Breast epithelium (tissue), 4 donors: ENCODE measurements at places on chromosomes 13 and 19. TPM values are rescaled to one million over a fixed set of nuclear protein-coding genes. Genes with fewer than 3 reads are reported as not detected.

The CCDC169 gene
- 0.73 TPM for total RNA-seq

The VSTM2B gene
- total RNA-seq, result not detected

The ZNF99 gene
- 1.6 TPM for total RNA-seq

DNA sequence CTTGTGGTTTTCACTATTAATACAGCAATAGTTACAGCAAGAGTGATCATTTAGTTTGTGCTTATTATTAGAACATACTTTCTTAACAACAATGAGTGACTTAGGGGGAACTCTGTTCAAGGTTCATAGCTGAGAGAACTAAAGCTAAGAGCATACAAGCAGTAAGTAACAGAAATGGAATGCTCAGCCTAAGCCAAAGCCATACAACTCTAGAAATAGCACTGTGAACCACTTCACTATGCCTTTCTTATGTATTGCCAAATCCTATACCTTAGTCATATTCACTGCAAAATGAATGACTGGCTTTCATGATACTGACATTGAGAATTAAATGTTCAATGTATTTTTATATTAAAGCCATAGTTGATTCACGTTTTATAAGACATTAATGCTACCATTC lies 599.7 kb upstream of the SLITRK1 start:
- no peak for DNase-seq
- H3K27ac ChIP-seq, result no peak overlapping the region
- no peak overlapping the region for H3K4me3 ChIP-seq
- peaks cover 2% of the 10 kb centered on the region for H3K36me3 ChIP-seq

The SYT5 gene
- total RNA-seq, result under 0.01 TPM

DNA sequence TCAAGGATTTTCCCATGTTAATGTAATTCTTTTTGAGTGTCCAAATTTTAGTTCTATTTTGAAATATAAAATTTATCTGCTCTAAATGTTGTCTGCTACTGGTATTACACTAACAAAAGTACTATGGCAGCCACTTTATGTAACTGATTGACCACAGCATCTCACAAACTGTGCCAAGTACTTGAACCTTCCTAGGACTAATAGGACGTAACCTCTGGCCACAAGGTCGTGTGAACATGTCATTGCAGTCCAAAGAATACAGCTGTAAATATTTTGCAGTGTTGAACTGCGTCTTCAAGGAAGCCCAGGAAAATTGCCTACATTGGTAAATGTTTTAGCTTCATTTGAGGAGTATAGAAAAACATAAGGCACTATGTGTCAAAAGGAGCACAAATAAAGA lies 1.9 kb downstream of the KCTD4 start:
- no peak overlapping the region for H3K27ac ChIP-seq
- H3K27me3 ChIP-seq, result no peaks in the 10 kb centered on the region
- no peaks in the 10 kb centered on the region for H3K36me3 ChIP-seq
- no peak overlapping the region for H3K4me3 ChIP-seq
- DNase-seq, result no peak

GRCh38 chr13:95367309-95367843 lies 66.1 kb upstream of the ABCC4 start:
- H3K27me3 ChIP-seq, result no peaks in the 10 kb centered on the region
- no peak overlapping the region for H3K27ac ChIP-seq
- no peaks in the 10 kb centered on the region for H3K4me1 ChIP-seq
- DNase-seq, result no peak
- no peak overlapping the region for H3K4me3 ChIP-seq
- no peaks in the 10 kb centered on the region for H3K36me3 ChIP-seq

GRCh38 chr13:60402022-60402421 lies 5.0 kb downstream of the TDRD3 start:
- no peaks in the 10 kb centered on the region for H3K27me3 ChIP-seq
- H3K36me3 ChIP-seq, result no peaks in the 10 kb centered on the region
- no peak overlapping the region for H3K27ac ChIP-seq

GRCh38 chr19:6270076-6270745 lies 9.6 kb downstream of the MLLT1 start:
- H3K27me3 ChIP-seq, result no peaks in the 10 kb centered on the region
- H3K36me3 ChIP-seq, result no peaks in the 10 kb centered on the region
- H3K4me1 ChIP-seq, result peaks cover 35% of the 10 kb centered on the region
- no peak overlapping the region for H3K4me3 ChIP-seq

DNA sequence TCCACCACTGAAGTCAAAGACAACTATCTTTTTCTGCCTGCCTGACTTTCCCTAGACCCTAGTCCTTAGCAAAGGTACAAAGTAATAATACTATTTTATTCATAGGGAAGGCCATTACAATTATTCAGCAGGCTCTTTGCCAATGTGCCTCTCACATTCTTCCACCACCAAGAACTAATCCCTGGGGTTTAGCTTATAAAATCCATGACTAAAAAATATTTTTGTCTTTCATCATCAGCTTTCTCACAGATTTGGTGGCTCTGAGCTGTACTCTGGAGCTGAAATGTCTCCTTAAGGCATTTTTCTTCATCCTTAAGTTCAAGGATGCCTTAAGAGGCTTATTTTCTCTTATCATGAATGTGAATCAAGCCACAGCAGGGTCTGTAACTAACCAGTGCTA lies 96.1 kb downstream of the OXGR1 start:
- H3K4me1 ChIP-seq, result no peaks in the 10 kb centered on the region
- no peak overlapping the region for H3K27ac ChIP-seq
- no peak overlapping the region for H3K4me3 ChIP-seq
- H3K27me3 ChIP-seq, result no peaks in the 10 kb centered on the region
- no peak for DNase-seq
- H3K36me3 ChIP-seq, result no peaks in the 10 kb centered on the region

- no peak overlapping the region for H3K27ac ChIP-seq
- H3K4me3 ChIP-seq, result no peak overlapping the region
- H3K36me3 ChIP-seq, result no peaks in the 10 kb centered on the region
- no peaks in the 10 kb centered on the region for H3K4me1 ChIP-seq
These were observed 385.5 kb downstream of the MZT1 start for GRCh38 chr13:72341904-72342303.

DNA sequence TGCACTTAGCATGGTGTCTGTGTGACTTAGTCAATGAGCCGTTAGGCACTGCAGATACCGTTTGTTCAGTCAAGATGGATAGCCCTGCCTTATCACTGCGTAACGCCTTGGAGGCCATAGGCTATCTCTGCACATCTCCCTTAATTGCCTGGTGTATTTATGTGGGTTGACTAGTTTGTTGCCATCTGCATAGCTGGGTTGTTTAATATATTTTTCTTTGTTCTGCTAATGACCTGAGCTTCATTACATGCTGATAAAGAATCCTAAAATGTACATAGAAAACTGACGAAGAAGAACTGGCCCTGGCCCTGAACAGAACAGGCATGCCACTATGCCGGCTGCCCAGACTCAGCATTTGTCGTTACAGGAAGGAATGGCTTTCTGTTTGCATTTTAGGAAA lies 297.8 kb downstream of the SHISA2 start:
- no peak overlapping the region for H3K27ac ChIP-seq
- H3K36me3 ChIP-seq, result no peaks in the 10 kb centered on the region

The PRKCG gene
- not detected for total RNA-seq

DNA sequence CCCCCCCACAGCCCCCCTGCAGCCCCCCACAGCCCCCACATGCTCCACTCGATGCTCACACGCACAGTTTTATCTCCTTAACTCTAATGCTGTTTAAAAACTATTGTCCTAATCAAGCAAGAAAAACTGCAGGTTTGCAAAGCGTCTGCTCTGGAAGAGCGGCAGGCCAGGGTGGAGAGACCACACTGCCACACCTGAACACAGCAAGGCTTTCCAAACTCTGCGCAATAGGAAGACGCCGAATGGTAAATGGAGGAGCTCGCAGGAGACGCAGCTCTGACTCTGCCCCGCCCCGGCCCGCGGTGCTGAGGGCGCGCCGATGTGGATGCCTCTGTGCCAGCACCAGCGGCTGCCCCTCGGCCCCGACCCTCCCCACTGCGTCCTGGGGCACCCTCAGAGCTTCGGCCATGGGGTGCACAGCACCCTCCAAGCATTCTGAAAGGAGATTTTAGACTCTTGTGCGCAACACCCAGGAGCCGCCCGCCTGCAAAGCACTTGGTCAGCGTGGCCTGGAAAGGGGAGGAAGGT lies 32.4 kb downstream of the RASA3 start:
- no peaks in the 10 kb centered on the region for H3K4me1 ChIP-seq
- DNase-seq, result peak; percentile 52
- peak overlapping the region; percentile 33 for H3K27ac ChIP-seq
- no peaks in the 10 kb centered on the region for H3K27me3 ChIP-seq

The BST2 gene
- total RNA-seq, result 131 TPM
